ENCODE measurements at places on chromosomes 11 and 22. TPM values are rescaled to one million over a fixed set of nuclear protein-coding genes. Genes with fewer than 3 reads are reported as not detected.

- no peak for DNase-seq
These were observed 15.6 kb upstream of the OR51L1 start for GRCh38 chr11:4979036-4979435.

- no peak for DNase-seq
These were observed 836.6 kb downstream of the NTM start for GRCh38 chr11:132206993-132207392.

DNA sequence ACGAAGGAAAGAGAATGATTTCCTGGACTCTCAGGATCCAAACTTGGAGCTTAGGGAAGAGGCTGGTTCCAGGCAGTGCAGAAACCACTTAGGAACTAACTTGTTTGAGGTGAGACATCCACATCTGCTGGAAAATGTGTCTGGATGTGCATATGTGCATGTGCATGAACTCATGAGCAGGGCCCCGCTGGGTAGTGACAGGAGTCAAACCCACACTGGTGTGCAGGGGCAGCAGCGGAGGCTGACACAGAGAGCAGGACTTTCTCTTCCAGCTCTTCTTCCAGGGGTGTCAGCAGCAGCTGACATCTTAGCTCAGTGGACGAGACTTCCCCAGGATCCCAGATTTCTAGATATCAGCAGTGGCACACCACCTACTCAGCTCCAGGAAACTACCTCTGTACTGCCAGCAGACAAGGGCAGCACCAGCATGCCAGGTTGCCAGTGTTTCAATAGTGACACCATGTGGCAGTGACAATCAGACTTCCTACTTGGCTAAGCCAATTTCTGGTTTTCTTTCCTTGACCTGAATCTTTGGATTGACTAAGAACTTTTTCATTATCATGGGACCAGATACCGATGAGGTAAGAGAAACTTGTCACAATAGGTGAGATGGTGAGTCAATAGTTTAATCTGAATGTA lies 227.5 kb upstream of the ZC3H12C start:
- DNase-seq, result no peak

DNA sequence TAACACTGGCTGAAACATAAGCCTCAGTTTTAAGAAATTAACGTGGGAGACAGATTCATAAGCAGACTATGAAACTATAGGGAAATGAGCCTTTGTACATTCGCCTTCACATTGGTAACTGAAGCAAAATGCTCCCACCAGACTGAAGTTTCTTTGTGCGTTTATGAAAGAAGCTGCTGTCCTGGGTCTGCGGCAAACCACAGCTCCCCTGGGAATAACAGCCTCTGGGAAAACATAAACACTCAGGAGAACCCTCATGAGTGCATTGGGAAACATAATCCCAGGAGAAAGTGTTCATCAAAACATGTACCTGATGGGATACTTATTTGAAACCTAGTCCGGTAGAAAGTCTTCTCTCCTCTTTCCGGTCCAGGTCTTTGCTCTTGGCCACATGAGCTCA lies 193.1 kb upstream of the LARGE1 start:
- DNase-seq, result no peak

DNA sequence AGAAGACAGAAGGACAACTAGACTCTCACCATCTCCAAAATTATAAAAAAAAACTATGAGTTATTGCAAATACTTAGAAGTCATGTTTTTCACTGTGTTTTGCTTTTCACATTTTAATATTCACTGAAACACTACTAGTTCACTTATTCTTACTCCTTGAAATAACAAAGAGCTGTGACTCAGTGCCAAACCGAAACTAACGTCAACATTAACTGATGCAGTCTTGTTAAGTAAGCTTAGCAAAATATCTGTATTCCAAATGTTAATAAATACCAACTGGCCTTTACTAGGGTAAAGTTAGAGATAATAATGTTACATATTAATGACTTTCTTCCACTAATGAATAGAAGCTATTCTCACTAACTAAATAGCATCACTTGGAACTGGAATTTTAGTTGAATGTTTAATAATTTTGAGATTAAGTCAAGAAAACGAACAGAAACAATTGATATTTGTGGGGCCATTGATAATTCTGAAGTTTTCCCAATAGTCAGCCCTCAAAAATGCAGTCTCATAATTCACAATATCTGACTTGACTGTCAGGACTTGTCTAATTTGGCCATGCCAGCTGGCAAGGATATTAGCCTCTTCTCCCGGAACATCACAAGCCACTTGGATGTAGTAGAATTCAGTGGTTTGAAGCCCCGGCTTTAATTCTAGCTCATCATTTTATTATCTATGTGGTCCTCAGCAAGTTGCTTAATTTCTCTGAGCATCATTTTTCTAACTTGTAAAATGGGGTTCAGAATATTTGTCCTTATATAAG lies 230.1 kb upstream of the DDI1 start:
- DNase-seq, result peak; percentile 72

DNA sequence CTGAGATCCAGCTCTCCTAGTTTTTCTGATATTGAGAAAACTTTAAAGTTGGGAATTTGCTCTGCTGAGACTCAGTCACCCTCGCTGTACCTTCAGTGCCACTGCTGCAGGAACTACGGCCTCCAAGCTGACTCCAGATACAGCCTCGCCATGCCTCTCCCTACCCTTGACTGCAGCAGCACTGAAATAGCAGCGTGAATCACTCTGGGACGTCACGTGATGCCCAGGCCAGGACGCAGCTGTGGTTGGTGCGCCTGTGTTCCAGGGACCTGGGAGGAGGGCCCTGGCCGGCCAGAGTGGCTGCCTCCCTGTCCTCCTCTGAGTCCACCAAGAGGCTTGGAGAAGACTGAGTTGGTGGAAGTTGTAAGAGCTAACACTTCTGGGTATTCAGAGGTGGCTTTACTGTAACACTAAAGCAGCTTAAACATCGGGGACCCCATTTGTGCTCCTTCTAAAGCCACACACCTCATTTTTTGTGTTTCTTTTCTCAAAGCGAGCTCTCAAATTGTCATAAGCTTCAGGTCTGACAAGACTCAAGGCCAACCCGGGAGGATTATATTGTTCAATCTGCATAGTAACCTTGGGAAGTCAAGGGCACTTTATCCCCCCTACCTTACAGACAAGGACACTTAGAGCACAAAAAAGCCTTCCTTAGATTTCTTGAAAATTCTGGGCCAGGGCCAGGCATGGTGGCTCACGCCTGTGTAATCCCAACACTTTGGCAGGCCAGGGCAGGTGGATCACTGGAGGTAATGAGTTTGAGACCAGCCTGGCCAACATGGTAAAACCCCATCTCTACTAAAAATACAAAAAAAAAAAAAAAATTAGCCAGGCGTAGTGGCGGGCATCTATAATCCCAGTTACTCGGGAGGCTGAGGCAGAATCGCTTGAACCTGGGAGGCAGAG lies 4.2 kb upstream of the STIP1 start:
- peak; percentile 96 for DNase-seq

- DNase-seq, result no peak
These were observed 78.6 kb downstream of the SYN3 start for GRCh38 chr22:32979606-32980005.

DNA sequence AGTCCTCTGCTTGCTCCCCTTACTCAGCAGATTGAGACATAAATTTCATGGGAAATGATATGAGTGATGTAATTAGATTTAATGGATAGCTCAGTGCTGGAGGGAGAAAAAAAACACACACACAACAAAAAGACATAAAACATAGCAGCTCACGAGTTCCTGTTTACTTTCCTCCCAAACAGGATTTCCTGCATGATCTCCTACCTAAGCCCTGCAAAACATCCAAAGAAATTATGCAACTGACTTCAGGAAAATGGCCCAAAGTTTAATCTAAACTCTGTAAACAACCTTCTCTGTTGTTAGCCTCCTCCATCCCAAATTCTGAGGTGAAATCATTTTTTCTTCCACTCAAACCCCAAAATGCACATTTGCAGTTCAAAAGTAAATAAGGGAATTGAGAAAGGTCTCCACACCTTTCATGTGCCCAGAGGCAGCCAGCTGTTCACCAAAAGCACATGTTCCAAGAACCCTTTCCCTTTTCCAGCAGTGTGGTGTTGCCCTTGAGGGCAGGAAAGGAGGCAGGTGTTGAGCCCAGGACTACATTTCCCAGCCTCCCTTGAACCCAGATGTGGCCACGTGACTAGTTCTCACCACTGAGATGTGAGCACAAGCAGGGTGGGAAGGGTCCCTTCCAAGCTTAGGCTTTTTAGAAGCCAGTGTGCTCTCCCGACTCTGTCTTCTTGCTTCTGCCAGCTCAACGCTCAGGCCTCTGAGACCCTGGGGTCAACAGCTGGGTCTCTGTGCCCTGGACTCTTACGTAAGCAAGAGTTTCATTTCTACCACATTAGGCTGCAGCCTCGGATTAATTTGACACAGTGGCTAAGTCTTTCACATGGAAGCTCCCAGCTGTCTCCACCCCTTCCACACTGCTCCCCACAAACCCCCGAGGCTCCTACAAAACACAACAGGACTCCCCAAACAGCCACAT lies 301.2 kb downstream of the CTTN start:
- peak; percentile 38 for DNase-seq

DNA sequence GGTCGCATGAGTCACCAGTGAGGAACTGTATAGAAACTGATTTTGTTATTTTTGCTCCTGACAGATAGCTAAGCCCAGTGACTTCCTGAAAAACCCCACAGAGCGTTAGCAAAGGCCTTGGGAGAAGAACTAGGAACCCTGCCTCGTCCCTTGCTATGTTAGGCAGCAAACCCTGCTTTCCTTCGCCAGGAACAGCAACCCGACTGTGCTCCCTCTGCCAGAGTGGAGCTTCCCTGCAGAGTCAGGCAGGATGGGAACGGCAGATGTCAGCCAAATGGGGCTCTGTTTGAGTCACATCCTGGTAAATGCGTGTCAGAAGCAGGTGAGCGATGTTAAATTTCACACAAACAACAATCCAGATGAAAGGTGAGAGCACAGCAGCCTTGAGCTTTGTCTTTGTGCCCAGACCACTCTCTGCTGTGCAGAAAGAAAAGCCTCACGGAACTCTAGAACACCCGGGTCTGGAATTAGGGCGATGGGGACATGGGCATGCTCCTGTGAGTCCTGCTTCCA lies 186.6 kb downstream of the ADAMTS15 start:
- peak; percentile 95 for DNase-seq

GRCh38 chr11:61510166-61510919 lies 1.8 kb downstream of the LRRC10B start:
- DNase-seq, result no peak

- peak; percentile 89 for DNase-seq
These were observed at the start of gene LGALS1 for GRCh38 chr22:37674951-37675929. Gene LGALS1 (plus strand): TSS chr22:37675636. CDS start chr22:37675703, 67 bp downstream.

- DNase-seq, result no peak
These were observed 26.3 kb upstream of the ACR start for GRCh38 chr22:50711446-50712340.

DNA sequence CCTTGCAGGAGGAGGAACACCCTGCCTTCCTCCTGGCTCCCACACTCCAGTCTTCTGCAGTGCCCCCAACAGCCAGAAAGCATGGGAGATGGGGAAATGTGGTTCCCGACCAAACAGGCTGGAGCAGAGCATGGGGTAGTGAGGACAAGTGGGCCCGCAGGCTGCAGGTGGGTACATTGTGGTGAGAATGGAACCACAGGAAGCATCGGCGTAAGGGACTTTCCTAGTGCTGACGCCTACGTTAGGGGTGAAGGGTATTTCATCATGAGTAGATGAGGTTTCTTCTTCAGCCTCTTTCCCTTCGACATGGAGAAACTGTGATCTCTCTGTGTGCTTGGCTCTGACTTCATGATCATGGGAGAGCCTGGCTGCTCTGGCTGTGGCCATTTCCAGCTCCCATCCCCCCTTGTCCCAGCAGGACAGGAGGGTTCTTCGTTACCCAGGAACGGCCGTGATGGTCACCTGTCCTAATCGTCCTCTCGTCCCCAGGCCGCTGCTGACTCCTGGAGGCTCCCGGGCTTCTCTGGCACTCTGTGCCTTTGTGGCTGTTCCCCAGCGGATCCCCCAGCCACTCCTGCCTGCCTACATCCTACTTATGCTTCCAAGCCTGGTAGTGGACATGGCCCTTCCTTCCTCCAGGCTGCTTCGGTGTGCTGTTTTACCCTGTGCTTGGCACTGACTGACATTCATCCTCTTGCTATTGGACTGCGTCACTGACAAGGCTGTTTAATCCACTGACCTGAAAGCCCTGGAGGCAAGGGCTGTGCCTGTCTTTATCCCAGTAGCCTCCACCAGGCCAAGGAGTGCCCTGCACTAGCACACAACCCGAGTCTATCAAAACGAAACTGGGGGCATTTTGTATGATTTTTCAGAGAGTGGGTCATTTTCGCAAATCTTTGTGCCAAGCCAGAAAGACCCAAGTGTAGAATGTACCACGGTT lies 65.2 kb upstream of the CECR2 start:
- no peak for DNase-seq

DNA sequence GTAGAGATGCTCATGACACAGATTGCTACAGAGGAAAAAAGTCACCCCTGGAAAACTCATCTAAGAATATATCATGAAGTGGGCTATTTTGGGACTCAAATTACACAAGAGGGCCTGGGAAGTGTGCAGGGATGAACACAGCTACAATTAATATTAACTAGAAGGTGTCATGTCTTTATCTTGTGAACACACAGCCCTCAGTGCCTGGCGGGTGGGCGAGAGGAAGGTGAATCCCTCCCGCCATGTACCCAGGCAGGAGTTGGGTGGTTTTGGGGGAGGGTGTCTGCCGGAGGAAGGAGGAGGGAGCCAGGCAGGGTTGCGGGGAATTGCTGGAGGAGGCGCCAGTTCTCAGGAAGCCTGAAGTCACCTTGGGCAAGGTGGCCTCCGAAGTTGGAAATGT lies 5.1 kb upstream of the FAM83F start:
- DNase-seq, result no peak

GRCh38 chr11:98107736-98108135 lies 913.0 kb upstream of the CNTN5 start:
- no peak for DNase-seq

DNA sequence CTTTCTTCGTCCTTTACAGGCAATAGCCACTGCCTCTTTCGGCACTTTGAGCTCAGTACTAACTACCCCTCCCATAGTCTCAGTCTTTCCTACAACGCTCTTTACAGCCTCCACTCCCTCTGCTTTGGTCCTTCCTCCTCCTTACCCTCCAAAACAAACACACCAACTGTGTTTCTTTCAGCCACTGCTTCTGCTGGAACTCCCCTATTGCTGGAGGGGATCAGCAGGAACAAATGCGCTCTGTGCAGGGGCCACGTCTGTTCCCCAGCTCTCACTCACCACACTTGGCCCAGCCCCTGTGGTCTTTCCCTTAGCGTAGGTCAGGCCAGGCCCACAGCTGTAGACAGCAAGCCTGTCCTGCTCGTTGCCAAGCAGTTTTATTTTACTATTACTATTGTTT lies 42.3 kb downstream of the PC start:
- no peak for DNase-seq

DNA sequence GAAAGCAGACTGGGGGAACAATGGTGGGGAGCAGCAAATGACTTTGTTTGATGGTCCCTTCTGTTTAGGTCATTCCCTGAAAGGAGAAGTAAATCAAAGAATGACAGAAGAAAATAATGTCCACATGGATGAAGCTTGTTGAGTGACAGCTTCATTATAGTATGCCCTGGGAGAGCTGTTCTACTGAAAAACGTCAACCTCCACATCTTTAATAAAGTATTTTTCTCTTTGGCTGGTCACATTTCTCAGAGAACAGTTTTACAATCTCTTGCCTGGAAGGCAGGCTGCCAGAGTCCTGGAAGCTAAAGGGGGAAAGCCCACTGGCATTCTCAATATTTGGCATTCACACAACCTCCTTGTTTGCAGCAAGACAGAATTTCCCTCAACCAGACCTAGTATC lies 287.9 kb downstream of the SWAP70 start:
- no peak for DNase-seq

CAVIN3 gene
- total RNA-seq, result 106 TPM

OR52E4 gene
- total RNA-seq, result not detected

UPB1 gene
- under 0.01 TPM for total RNA-seq

MYOD1 gene
- not detected for total RNA-seq

PAX6 gene
- not detected for total RNA-seq

Measured in dermis microvascular lymphatic vessel endothelial cell (primary cell).